ENCODE measurements at places on chromosomes 11 and 22.

GRCh38 chr11:45022294-45023064 is 71.8 kb upstream of the TP53I11 start:
- DNase-seq, result no peak

DNA sequence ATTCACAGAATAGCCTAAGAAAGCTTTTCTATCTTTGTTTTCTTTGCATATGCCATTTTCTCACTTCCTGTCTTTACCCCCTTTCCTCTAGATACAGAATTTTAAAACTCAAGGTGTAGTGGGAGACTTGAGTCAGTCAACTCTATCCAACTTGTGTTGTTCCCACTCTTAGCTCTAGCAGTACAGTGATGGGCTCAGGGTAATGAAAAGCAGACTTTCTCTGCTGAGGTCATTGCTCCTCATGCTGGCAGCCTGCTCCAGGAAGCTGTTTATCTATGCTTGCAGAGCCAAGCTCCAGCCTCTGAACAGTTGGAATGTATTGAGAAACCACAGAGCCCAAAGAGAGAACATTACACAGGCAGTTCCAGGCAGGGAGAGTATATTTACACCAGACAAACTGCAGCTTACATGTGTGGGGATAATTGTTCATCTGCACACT is 68.1 kb downstream of the CSTPP1 start:
- no peak for DNase-seq

GRCh38 chr11:7272373-7272772 is 20.7 kb downstream of the SYT9 start:
- no peak for DNase-seq

- no peak for DNase-seq
Measured at GRCh38 chr11:116602637-116602942, 170.2 kb downstream of the BUD13 start.

DNA sequence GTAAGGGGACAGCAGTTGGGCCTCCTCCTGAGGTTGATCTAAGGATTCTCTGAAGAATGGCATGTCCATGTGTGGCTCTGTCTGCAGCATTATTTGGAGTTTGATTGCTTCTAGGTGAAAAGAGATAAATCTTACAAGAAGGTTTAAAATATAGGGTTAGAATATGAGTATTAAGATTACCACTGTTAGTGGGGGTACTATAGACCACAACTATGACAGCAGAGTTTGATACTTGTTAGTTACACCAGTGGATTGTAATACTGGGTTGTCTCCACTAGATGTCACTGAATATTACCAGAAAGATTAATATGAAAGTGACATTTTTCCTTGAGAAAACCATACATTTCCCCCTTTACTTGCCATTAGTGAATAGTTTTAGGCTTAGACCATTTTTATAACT is 47.9 kb downstream of the ZNF280B start:
- no peak for DNase-seq

- DNase-seq, result no peak
Measured at GRCh38 chr11:126188332-126189108, 22.9 kb downstream of the RPUSD4 start.

DNA sequence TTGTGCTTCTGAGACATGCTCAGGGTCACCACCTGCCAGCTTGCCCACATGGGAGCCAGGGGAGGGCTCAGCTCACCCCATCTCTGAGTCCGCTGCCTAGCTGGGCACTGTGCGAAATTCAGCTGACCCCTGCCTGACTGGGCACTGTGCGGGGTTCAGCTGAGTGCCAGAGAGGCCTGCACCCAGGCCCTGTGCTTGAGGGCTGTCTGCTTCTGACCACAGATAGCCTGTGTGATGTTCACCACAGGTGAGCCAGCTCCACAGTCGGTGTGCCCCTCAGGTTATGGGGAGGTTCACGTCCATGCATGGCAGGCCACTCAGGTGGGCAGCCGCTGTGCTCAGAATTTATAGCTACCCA is 84.5 kb upstream of the SUSD2 start:
- DNase-seq, result no peak

GRCh38 chr11:36492724-36493304 is 17.3 kb downstream of the TRAF6 start:
- DNase-seq, result no peak

DNA sequence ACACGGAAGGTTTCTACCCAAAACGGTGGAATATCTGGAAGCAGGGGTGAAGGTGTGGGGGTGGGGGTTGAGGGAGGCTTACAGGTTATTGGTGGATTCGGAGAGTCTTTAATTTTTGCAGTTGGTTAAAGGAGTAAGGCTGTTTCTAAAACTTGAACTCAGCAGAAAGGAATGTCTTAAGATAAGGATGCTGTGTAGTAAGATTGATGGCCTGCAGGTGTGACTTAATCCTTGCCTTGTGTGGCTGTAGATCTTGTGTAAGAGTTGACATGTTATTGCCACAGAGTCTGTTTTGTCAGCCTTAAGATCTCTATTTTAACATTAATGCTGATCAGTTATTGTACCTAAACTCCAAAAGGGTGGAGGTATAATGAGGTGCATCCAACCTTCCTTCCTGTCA is 16.4 kb upstream of the OR6M1 start:
- no peak for DNase-seq

GRCh38 chr11:95827696-95828095 is 37.4 kb downstream of the CEP57 start:
- no peak for DNase-seq

GRCh38 chr11:102523887-102524286 is 6.7 kb downstream of the MMP7 start:
- DNase-seq, result no peak

DNA sequence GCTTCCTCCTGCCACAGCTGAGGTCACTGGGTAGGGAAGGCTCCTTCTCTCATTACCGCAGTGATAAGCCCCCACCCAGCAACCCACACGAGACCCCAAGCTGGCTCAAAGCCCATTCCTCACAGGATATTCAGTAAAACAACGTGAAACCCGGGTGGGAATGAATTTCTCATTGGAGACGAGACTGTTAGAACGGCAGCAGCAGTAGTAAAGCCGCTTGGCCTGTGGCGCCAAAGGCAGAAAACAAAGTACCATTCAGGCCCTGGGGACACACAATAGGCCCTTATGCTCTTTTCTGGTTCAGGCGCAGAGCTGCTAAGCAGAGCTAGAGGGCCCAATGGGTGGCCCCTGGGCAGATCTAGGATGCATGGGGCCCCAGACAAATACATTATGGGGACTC is 45.3 kb downstream of the PC start:
- DNase-seq, result no peak

GRCh38 chr11:10351765-10352641 is 47.1 kb downstream of the ADM start:
- no peak for DNase-seq

DNA sequence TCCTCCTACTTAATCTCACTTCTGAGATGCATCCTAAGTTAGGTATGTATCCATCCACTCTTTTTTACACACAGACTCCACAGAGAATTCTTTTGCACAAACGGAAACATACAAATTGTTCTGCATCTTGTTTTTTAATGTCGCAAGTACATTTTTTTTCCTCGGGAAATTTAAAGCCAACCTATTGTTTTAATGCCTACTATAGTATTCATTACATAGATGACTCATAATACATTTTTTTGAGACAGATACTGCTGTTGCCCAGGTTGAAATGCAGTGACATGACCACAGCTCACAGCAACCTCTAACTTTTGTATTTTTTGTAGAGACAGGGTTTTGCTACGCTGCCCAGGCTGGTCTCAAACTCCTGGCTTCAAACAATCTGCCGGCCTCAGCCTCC is 90.8 kb upstream of the TMEM45B start:
- no peak for DNase-seq

DNA sequence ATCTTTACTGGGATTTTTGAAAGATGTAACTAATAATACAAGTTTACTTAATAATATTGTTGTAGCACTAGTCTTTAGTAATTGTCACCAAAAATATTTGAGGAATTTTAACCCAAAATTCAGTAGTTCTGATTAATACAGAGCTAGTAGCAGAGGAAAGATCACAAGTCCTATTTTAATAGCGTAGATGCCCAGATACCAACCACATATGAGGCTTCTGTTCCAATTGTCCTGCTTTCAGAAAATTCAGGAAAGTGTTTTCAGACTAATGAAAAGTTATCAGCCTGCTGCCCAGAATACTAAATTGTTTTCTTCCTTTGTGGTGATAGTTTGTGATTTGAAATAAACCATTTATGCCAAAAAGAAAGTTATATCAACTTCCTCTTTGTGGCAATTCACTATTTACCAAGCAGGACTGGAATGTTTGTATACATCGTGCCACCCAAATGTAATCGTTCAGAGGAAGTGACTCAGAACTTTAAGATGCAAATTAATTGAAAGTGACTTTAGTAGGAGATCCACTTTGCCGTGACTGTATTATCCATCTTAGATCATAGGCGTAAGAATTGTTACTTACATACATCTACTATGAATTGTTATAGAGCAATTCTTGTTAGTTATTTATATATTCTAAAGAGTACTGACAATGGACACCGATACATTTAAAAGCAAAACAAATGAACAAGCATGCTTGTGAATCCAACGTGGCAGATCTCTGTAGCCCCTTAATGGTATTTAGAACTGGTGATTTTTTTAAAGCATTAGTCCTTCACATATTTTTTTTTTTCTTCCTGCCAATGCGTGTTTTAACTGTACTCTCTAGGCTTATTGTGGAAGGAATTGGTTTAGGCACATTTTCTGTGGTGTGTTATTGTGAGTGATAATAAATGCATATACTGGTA is 231.0 kb downstream of the DDX10 start:
- no peak for DNase-seq

GRCh38 chr11:75667255-75667830 is 1.5 kb downstream of the MAP6 start:
- DNase-seq, result no peak

DNA sequence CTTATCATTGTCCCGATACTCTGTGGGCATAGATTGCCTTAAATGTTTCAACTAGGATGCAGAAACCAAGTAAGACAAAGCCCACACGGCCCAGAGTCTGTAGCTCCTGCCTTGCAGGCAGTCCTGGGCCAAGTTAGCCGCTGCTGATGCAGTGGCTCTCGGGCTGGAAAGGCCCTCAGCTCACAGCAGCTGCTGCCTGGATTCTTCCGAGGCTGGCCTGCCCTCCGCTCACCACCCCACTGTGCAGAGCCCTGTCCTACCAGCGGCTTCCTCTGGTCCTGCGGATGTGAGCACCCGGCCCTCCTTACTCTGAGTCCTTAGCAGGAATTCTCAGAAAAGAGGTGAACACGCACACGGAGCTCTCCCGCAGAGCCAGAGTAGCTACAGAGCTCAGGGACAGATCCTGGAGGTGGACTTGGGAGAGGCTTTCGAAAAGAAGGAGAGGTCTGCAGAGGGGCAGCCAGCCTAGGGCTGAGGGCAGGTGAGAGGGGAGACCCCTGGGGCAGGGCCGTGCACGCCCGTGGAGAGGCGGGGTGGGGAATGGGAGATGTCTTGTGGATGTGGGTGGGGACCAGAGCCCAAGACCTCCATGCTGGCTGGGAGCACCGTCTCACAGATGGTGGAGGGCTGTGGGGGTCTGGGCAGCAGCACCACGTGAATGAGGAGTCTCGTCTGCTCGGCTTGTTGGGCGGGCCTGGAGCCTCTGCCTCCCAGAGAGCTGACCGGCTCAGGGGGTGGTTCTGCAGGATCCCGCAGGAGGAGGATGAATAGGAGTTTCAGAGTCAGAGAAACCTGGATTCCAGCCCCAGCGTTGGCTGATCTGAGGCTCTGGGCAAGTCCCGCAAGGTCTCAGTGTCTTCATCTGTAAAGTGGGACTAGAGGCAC is 117.4 kb upstream of the B3GAT1 start:
- no peak for DNase-seq

GRCh38 chr22:32564170-32565001 is 89.8 kb downstream of the FBXO7 start:
- DNase-seq, result no peak

GRCh38 chr11:98566978-98567377 is 453.8 kb upstream of the CNTN5 start:
- DNase-seq, result no peak

- no peak for DNase-seq
Measured at GRCh38 chr11:93648158-93648557, 13.3 kb upstream of the CEP295 start.

- no peak for DNase-seq
Measured at GRCh38 chr22:42470366-42471082, 38.3 kb upstream of the NFAM1 start.

DNA sequence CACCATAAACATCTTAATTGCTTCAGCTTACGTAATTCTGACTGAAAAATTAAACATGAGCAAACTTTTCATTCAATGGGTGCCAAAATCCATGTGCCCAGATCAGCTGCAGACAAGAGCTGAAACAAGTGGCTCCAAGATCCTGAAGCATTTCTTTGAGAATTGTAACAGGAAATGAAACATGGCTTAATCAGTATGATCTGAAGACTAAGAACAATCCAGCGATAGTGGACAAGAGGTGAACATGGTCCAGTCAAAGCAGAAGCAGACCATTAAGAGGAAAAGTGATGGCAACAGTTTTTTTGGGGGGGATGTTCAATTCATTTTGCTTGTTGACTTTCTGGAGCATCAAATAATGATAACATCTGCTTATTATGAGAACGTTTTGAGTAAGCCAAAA is 1964.5 kb upstream of the RAG2 start:
- DNase-seq, result no peak

GRCh38 chr11:8962841-8963240 is 1.4 kb downstream of the TMEM9B start:
- no peak for DNase-seq

DNA sequence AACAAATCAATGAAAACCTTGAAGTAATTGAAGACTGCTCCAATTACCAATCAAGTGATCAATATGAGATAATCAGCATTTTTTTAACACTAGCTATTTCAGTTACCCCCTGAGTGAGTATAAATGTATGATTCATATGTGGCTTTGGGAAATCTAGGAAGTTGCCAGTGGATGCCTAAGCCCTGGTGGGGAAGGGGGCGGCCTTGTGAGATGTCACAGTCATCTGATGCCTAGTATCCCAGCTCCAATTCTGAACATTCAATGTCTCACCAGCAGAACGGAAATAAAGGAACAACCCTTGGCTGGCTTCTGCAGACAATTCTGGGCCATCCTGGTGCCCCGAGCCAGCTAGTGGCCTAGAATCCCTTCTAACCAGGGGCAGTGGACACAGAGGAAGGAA is 58.5 kb upstream of the TIMP3 start:
- no peak for DNase-seq

GRCh38 chr11:35179466-35180135 is 40.6 kb downstream of the CD44 start:
- DNase-seq, result no peak

DNA sequence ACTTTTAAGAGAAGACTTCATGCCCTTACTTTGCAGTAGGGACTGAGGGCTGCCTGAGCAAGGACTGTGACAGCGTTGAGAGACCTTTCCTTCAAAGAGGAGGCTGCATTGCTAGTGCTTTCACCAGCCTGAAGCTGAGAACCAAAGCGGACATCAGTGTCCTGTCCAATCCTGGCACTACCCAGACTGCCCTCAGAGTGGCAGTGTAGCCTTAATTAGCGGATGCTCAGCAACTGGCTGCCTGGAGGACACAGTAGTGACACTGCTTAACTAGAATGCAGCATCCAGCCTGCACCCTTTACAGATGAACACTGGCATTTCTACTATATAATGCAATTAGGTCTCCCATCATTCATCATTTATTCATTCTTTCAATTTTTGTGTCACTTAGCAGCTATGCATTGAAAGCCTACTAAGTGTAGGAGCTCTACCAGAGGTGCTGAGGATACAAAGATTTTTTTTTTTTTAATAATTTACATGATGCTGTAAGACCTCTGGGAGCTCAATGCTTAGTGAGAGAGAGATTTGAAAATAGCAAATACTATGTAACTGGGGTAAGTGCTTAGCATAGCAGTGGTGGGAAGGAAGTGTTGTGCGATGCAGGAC is 36.9 kb upstream of the SLC36A4 start:
- DNase-seq, result peak; percentile 59
